Heart left ventricle (tissue), 16 donors: ENCODE measurements at places on chromosomes 4 and X.

DNA sequence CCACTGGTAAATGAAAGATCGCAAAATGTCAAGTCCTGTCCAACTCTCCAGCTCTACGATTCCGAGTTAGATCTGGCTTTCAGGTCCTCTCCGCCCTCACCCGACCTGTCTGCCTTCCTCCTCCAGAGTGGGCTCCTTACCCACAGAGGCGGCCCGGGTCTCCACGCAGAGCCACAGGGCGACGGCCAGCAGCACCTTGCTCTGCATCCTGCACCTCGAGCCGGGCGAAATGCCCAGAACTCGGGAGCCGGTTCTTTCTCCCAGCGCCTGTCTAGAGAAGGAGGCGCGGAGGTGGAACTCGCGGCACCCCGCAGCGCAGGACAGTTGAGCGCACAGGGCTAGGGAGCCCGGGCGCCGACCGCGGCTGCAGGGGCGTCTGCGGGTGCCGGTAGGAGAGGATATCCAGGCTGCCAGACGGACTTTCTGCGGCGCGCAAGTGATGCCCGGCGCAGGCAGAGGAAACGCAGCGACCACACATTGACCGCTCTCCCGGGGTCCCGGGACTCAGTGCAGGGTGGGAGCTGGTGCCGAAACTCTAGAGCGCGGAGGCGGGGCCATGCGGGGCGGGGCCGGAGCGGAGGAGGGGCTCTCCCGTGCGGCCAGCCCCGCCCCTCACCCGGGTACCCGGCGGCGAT is at the start of gene KDR:
KDR (minus strand) TSS at position 509 of the 635 bp plus-strand sequence; CDS start at position 207, 302 bp downstream.
- peak within 1 kb of the TSS; percentile 73 for H3K27ac ChIP-seq
- DNase-seq = peak; percentile 49
- peak within 1 kb of the TSS; percentile 74 for H3K4me3 ChIP-seq
- no peaks in the 10 kb centered on the region for H3K36me3 ChIP-seq
- no peaks in the 10 kb centered on the region for H3K4me1 ChIP-seq

DNA sequence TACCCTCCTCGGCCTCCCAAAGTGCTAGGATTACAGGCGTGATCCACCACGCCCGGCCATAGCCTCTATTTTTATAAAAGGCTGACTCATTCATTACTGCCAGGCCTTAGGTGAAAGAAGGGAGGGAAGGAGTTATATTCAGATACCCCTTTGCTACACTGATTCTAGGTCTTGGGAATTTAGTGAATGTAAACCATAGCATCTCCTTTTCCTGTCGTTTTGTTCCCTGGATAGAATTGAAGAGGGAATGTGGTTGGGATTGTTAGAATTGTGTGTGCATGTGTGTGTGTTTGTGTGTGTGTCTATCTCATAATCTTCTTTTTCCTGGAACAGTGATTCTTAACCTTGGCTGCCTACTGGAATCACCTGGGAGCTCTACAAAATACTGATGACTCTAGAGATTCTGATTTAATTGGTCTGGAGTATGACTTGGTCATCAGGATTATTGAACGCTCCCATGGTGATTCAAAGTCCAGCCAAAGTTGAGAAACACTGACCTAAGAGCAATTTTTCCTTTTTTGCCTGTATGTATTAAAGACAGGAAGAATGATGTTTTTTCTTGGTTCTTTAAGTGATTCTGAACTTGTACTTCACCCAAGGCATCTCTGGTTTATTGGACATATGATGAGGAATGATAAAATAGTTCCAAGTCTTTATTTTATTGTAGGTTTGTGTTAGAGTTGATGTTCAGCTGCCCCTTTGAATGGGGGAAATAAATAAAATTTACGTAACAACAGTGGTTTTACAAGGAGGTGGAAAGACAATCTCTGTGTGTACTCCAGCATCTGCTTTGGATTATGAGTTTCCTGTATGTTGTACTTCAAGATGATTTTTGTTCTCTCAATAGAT is 37.0 kb downstream of the NAP1L5 start:
- H3K4me1 ChIP-seq = no peaks in the 10 kb centered on the region
- no peak overlapping the region for H3K27ac ChIP-seq
- no peaks in the 10 kb centered on the region for H3K27me3 ChIP-seq
- no peak for DNase-seq
- H3K36me3 ChIP-seq = peaks cover 4% of the 10 kb centered on the region

DNA sequence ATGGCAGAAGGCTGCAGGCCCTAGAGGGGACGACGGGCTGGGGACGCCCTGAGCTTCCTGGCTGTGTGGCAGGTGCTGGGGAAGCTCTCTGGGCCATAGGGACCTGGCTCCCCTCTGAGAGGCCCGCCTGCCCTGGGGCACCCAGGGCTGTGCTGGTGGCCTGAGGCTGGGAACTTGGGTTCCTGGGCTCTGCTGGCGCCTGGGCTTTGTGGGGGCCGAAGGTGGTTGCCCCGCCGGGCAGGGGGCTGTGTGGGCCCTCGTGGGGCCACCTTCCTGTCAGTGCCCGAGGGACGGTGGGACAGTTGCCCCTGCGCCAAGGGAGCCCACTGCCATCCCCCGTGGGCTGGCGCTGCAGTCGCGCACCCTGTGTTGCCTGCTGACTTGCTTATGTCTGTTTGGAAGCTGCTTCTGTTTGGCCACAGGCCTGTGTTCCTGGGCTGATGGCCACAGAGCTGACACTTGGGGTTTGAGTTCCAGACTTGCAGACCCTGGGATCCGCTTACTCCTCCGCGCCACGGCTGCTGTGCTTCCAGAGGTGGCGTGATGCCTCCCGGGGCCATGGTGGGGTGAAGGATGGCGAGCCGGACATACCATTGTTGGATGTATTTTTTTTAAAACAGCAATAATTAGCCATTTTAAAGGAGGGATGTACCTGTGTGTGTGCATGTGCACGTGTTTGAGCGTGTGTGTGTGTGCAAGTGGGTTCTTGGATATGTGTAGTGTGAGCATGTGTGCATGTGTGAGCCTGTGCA is 8.5 kb downstream of the NAT8L start:
- no peak overlapping the region for H3K27ac ChIP-seq
- DNase-seq = no peak
- no peak overlapping the region for H3K4me3 ChIP-seq
- H3K36me3 ChIP-seq = no peaks in the 10 kb centered on the region
- no peaks in the 10 kb centered on the region for H3K4me1 ChIP-seq

DNA sequence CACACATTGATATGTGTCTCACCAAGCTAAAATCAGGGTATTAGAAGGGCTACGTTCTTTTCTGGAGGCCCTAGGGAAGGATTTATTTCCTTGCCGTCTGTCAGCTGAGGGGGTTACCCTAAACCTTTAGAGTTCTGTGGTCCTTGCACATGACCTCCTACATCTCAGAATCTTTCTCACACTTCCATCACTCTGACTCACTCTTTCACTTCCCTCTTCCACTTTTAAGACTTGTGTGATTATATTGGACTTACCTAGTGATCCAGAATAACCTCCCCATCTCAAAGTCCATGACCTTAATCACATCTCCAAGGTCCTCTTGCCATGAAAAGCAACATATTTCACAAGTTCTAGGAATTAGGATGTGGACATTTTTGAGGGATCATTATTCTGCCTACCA is 53.6 kb upstream of the FUNDC1 start:
- no peak overlapping the region for H3K4me3 ChIP-seq
- H3K27ac ChIP-seq = no peak overlapping the region
- H3K4me1 ChIP-seq = no peaks in the 10 kb centered on the region
- no peaks in the 10 kb centered on the region for H3K27me3 ChIP-seq
- H3K36me3 ChIP-seq = no peaks in the 10 kb centered on the region

DNA sequence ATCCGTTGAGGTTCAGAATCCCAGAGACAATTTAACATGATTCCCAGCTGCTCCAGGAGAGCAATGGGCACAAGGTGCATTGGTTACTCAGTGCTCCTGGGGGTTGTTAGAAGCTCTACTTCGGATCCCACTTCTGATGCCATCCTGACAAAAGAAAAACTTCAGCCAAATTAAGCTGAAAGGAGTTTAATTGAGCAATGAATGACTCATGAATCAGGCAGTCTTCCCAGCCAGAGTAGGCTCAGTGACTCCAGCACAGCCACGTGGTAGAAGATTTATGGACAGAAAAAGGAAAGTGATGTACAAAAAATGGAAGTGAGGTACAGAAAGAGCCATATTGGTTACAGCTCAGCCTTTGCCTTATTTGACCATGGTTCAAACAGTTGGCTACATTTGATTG is 95.7 kb downstream of the PWWP3B start:
- H3K36me3 ChIP-seq = no peaks in the 10 kb centered on the region
- H3K4me1 ChIP-seq = no peaks in the 10 kb centered on the region
- no peak for DNase-seq
- no peak overlapping the region for H3K27ac ChIP-seq
- no peak overlapping the region for H3K4me3 ChIP-seq

GRCh38 chrX:51614353-51615012 is 4.2 kb downstream of the CENPVL3 start:
- no peaks in the 10 kb centered on the region for H3K4me1 ChIP-seq
- H3K4me3 ChIP-seq = no peak overlapping the region
- no peak for DNase-seq
- H3K27ac ChIP-seq = no peak overlapping the region

DNA sequence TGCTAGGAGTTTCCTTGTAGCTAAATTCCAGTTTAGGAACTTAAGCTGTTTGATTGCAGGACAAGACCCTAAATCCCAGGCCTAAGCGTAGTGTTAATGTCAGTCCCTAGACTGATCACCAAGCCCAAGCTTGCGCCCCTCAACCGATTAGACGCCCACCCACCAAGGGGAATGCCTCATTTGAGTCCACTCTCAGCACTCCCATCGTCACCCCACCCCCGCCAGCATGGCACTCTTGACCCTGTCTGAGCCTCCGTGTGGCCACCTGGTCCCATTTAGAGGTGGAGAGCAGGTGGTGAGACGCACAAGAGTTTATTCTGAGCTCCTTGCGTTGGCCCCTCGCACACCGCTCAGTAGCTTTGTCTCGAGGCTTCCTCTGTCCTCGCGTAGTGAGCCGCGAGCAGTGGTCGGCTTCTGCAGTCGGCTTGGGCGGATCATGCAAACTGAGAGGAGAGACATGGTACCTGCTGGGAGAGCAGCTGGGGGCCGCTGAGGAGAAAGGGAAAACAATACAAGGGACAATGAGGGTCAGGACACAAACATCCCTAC is 48.5 kb upstream of the ZNF157 start:
- H3K4me3 ChIP-seq = no peak overlapping the region
- no peak for DNase-seq
- no peaks in the 10 kb centered on the region for H3K27me3 ChIP-seq
- no peaks in the 10 kb centered on the region for H3K4me1 ChIP-seq
- H3K27ac ChIP-seq = no peak overlapping the region

DNA sequence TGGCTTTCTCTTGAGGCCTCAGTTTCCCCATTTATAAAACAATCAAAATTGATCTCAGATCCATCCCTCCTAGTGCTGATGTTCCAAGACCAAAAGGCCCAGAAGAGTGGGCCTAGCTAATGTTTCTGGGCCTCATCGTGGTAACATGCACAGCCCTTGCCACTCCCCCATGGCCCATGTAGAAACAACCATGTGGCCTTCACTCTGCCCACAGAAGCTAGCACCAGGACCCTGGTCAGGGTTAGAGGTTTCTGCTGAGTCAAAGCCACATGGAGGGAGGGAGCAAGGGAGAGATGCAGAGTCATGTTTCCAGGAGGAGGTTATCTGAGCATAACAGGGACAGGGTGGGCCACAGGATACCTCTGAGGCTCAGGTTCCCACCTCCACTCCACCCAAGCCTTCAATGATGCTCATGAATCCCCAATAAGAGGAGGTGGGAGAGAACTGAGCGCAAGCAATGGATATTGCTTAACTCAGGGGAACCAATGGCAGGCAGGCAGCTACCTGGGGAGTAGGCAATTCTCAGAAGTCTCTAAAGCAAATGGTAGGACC is 16.9 kb downstream of the OTUD5 start:
- H3K4me1 ChIP-seq = peaks cover 62% of the 10 kb centered on the region
- H3K36me3 ChIP-seq = peaks cover 18% of the 10 kb centered on the region
- H3K4me3 ChIP-seq = no peak overlapping the region
- no peaks in the 10 kb centered on the region for H3K27me3 ChIP-seq
- DNase-seq = no peak

DNA sequence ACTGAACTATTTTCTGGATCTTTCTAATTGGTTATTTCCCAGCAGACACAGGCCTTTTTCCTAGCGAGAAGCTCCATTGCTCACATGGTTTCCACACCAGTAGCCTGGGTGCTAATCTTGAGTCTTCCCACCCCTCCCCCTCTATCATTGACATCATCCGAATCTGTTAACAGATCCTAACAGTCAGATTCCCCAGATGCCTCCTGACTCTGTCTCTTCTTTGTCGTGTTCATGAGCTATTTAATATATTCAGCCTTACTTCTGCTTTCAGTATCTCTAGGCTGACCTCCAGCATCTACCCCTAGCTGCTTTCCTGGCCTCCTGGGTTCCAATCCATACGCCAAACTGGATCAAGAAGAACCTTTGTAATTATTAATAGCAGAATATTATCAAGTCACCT is 85.0 kb downstream of the CLNK start:
- no peaks in the 10 kb centered on the region for H3K36me3 ChIP-seq
- H3K27ac ChIP-seq = no peak overlapping the region
- DNase-seq = no peak
- no peaks in the 10 kb centered on the region for H3K4me1 ChIP-seq
- no peaks in the 10 kb centered on the region for H3K27me3 ChIP-seq
- no peak overlapping the region for H3K4me3 ChIP-seq

GRCh38 chrX:15673970-15674369 is 9.4 kb upstream of the CLTRN start:
- no peaks in the 10 kb centered on the region for H3K36me3 ChIP-seq
- no peak for DNase-seq
- H3K4me1 ChIP-seq = peaks cover 14% of the 10 kb centered on the region
- no peaks in the 10 kb centered on the region for H3K27me3 ChIP-seq
- peak overlapping the region; percentile 73 for H3K4me3 ChIP-seq

GRCh38 chr4:107318078-107318477 is 282.0 kb upstream of the DKK2 start:
- H3K27ac ChIP-seq = no peak overlapping the region
- H3K4me1 ChIP-seq = no peaks in the 10 kb centered on the region
- no peaks in the 10 kb centered on the region for H3K36me3 ChIP-seq
- H3K4me3 ChIP-seq = no peak overlapping the region

GRCh38 chr4:25953740-25954139 is 39.7 kb downstream of the SMIM20 start:
- H3K4me3 ChIP-seq = no peak overlapping the region
- no peaks in the 10 kb centered on the region for H3K4me1 ChIP-seq
- H3K27me3 ChIP-seq = no peaks in the 10 kb centered on the region
- H3K36me3 ChIP-seq = no peaks in the 10 kb centered on the region
- no peak overlapping the region for H3K27ac ChIP-seq

GRCh38 chr4:99647071-99647470 is 10.6 kb downstream of the C4orf54 start:
- no peak for DNase-seq
- no peak overlapping the region for H3K4me3 ChIP-seq
- no peaks in the 10 kb centered on the region for H3K27me3 ChIP-seq

DNA sequence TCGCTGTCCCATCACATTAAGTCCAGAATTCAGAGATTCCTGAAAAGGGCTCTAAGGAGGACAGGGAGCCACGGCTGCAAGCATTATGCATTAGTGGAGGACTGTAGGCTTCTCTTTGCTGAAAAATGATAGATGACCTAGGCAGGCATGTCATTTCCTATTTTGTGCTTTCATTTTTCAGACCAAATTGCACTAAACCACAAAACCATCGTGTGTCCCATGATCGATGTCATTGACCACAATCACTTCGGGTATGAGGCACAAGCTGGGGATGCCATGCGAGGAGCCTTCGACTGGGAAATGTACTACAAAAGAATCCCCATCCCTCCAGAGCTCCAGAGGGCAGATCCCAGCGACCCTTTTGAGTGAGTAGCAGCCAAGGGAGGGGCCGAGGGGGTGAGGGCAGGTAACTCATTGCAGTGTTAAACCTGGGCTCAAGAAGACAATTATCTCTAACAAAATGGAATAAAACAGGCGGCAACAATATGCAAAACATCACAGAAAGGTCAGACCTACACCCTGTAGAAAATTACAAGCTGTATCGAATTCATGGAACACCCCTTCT is 355.2 kb upstream of the GALNT7 start:
- H3K4me1 ChIP-seq = no peaks in the 10 kb centered on the region
- no peak for DNase-seq
- no peak overlapping the region for H3K27ac ChIP-seq
- no peaks in the 10 kb centered on the region for H3K27me3 ChIP-seq
